Immature natural killer cell (primary cell): ENCODE measurements at places on chromosomes 2 and 18. TPM values are rescaled to one million over a fixed set of nuclear protein-coding genes. Genes with fewer than 3 reads are reported as not detected.

DAPL1 gene
- not detected for polyA plus RNA-seq

PLEK gene
- 494 TPM for polyA plus RNA-seq

C2orf78 gene
- not detected for polyA plus RNA-seq

UGT1A5 gene
- polyA plus RNA-seq: not detected

DNA sequence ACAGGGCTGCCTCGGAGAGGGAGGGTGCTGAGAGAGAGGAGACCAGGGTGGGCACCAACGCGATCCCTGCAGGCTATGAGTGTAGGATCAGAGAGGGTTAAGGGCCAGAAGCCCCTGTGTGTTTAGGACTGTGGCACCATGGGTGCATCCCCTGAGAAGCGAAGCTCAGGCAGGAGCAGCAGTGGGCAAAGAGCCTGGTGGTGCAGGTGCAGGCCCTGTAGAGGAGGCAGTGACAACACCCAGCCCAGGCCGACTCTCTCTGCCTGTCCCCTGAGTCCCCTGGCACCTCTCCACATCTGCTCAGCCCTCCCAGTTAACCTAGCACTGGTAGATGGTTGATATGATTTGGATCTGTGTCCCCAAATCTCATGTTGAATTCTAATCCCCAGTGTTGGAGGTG, 139.8 kb downstream of the RNF152 start:
- no peak for DNase-seq

DNA sequence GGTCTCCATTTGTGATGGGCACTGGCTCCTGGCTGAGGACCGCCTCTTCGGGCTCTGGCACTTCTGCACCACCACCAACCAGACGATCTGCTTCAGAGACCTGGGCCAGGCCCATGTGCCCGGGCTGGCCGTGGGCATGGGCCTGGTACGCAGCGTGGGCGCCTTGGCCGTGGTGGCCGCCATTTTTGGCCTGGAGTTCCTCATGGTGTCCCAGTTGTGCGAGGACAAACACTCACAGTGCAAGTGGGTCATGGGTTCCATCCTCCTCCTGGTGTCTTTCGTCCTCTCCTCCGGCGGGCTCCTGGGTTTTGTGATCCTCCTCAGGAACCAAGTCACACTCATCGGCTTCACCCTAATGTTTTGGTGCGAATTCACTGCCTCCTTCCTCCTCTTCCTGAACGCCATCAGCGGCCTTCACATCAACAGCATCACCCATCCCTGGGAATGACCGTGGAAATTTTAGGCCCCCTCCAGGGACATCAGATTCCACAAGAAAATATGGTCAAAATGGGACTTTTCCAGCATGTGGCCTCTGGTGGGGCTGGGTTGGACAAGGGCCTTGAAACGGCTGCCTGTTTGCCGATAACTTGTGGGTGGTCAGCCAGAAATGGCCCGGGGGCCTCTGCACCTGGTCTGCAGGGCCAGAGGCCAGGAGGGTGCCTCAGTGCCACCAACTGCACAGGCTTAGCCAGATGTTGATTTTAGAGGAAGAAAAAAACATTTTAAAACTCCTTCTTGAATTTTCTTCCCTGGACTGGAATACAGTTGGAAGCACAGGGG, 5.5 kb downstream of the TMEM37 start:
- no peak for DNase-seq

- DNase-seq: no peak
Measured at GRCh38 chr18:8758466-8758865, 53.1 kb downstream of the MTCL1 start.

GRCh38 chr2:106063181-106063580, 130.9 kb downstream of the UXS1 start:
- no peak for DNase-seq

- DNase-seq: no peak
Measured at GRCh38 chr2:85435981-85436835, 17.7 kb downstream of the SH2D6 start.

- DNase-seq: no peak
Measured at GRCh38 chr2:170965446-170966225, 36.6 kb downstream of the GORASP2 start.

DNA sequence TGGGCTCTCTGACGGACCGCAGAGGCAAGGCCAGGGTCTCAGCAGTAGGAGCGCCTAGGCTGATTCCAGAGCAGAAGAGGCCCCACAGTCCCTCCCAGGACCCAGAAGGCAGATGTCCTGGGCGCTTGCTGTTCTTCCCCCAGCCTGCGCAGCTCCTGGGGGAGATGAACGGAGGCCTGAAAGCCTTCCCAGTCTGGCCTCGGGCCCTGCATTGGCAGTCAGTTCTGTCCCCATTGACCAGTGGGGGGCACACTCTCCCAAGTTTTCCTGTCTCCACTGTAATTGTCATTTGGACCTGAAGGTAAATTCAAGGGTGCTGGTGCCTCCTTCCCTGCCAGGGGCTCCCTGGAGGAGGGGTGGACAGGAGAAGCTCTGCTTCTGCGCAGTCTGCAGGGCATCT, 345.7 kb downstream of the CYP26B1 start:
- no peak for DNase-seq
